ENCODE measurements at places on chromosomes 11 and 22. TPM values are rescaled to one million over a fixed set of nuclear protein-coding genes. Genes with fewer than 3 reads are reported as not detected.

- no peak for DNase-seq
These were observed 143.1 kb upstream of the MPPED2 start for GRCh38 chr11:30729187-30729713.

GRCh38 chr11:130260742-130261141, 54.0 kb downstream of the ZBTB44 start:
- DNase-seq = no peak

The BIK gene
- total RNA-seq = 1.4 TPM

GRCh38 chr11:105456950-105457349, 152.9 kb upstream of the GRIA4 start:
- no peak for DNase-seq

DNA sequence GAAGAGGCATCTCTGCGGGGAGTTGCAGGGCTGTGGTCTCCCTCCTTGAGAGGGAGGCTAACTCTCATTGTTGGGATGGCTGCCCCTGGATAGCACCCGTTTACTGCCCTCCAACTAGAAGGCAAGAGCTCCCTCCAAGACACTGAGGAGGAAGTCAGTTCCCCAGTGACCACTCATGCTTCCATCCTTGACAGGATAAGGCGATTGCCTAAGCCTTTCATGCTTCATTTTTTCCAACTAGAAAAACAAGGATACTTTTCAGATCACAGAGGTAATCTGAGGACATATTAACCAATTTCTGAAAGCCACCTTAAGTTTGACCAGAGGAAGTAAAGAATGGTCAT, 186.6 kb downstream of the MAML2 start:
- DNase-seq = no peak

- DNase-seq = no peak
These were observed 62.6 kb upstream of the PRSS23 start for GRCh38 chr11:86737737-86738136.

The GLB1L3 gene
- total RNA-seq = 7.3 TPM

GRCh38 chr11:126398296-126398695, 42.8 kb downstream of the ST3GAL4 start:
- no peak for DNase-seq

DNA sequence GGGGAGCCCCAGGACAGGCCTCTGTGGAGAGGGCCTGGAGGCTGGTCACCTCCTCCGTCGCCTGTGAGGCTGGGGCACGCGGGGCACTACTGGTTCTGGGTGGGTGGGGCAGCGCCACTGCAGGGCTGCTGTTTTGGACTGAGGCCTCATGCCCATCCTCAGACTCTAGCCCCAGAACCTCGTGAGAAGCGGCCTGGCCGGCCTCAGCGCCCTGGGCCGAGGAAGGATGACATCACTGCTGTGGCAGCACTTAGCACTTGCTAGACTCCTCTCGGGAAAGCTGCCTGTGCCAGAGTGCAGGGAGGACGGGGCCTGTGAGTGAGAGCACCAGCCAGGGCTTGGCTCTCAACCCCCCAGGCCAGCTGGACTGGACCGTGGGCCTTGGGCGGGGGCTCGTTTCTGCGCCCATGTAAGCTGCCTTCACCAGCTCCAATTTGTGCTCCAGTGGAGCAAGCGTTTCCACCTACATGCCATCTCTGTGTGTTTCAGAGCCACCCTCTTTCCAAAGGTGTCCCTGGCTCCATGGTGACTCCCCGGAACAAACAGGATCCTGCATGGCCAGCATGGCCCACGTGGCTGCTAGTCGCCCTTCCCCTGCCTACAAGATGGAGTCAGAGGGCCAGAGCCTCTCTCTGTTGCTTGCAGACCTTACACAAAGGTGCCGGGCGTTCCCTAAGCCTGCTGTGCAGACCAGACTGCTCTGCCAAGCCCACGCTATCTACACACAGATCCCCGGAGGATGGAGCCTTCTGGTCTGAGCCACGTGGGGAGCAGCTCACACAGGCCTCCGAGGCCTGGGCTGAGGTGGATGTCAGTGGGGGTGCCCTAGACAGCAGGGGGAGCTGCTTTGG, 102.9 kb downstream of the CTTN start:
- no peak for DNase-seq

GRCh38 chr11:77205467-77206263, 77.6 kb downstream of the MYO7A start:
- peak; percentile 47 for DNase-seq

The CREB3L1 gene
- total RNA-seq = 0.14 TPM

- DNase-seq = no peak
These were observed 473.4 kb downstream of the MN1 start for GRCh38 chr22:27327981-27328721.

DNA sequence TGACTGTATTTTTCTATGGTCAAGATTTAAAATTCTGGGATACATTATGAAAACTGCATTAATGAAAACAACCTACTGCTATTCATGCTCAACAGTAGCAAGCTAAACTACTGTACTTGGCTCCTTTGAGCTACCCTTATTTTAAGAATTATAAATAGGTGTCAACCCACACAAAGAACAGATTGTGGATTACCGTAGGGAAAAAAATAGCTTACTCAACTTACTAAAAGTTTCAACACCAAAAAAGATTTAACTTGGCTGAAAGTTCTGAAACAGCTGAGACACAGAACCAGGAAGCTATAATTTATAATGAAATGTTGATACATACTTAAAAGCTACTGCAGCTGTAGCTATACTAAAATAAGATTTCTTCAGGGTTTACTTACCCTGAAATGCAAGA, 10.1 kb downstream of the LIN7C start:
- DNase-seq = no peak

- DNase-seq = no peak
These were observed 6.6 kb upstream of the EXT2 start for GRCh38 chr11:44088871-44089270.

The CEND1 gene
- total RNA-seq = 1.1 TPM

DNA sequence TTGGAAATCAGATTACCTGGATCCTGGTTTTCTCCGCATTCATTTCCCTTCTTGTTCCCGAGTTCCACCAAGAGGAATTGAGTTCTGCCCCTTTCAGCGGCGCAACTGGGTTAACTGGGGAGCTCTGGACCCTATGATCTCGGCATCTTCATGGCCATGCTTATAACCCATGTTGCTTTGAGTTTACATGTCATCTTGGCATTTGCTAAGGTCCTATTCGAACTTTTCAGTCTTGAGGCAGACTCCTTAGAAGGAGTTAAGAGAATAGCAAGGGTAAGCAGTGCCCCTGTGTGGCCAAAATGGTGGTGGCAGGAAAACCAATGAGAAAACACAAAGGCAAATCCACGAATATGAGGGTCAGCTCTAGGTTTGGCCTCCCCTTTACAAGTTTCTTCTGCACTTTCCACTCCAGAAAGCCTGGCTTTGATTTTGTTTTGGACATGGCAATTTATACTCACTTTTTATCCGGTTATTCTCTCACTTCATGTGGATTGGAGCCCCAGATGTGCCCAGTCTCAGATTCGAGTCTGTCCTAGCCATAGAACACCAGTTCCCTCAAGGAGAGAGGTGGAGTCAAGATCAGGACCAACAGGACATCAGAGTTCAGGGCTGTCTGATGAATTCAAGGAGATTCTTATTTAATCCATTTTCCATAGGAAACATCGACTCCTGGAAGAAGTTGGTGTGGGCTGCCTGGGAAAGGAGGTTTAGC, 55.3 kb upstream of the FBXO3 start:
- no peak for DNase-seq

GRCh38 chr11:61873588-61874376, 17.6 kb downstream of the FADS3 start:
- no peak for DNase-seq

The CRACR2B gene
- total RNA-seq = 1.9 TPM

- no peak for DNase-seq
These were observed 21.0 kb downstream of the PHLDB1 start for GRCh38 chr11:118628432-118628831.

DNA sequence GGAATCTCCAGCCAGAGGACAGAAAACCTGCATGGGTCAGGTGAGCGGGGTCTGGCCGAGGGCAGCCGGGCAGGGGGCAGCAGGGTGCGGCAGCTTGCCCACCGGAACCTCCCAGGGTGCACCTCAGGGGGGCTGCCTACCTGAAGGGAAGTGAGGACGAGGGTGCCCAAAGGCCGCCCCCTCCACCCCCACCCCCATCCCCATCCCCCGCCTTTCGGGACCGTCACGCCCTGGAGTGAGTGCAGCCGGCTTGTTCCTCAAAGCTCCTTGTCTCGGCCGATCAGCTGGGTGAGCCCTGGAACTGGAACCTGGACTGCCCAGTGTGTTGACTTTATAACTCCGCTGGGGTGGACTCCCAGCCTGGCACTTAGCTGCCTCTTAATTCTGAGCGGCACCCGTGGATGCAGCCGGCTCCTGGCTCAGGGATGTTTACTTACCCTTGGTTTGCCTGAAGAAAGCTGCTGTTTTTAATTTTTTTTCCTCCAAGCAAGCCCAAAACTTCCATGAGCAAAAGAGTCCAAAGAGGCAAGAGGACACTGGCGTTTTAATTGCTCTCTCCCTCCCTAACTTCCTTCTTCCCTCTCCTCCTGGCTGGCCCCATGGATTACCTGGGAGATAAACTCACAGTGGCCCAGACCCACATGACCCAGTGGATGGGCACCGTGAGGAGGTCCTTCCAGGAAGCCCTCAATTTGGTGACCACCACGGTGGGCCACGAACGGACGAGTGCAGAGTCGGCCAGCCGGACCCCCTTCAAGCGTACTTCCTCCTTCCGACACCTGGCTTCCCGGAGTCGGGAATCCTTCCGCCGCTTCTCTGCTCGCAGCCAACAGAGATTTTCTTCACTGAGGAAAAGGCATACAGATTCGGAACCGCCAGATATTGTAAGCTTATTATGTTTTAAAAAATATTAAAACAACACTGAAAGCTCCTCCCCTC, 87.8 kb upstream of the CRYBB3 start:
- no peak for DNase-seq

DNA sequence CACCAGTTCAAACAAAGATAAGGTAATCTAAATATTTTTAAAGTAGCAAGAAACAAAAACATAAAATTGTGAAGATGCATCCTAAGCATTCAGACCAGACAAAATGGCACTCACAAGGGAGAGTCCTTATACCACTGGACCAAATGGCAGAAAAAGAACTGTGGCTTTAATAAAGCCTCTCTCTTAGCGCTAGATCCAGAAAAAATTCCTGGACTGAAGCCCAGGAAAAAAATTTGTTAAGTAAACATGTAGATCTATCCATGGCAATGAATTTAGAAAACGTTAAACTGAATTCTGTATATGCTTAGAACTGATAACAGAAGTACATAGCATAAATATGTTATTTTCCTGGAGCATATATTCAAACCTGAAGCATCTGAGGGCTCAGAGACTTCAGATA, 11.8 kb upstream of the CD59 start:
- DNase-seq = no peak

- DNase-seq = no peak
These were observed 25.8 kb downstream of the LRP5 start for GRCh38 chr11:68338051-68338780.

The ART1 gene
- total RNA-seq = not detected

GRCh38 chr11:823441-824291, 4.1 kb upstream of the CRACR2B start:
- no peak for DNase-seq

The RIMBP3C gene
- total RNA-seq = 0.33 TPM

DNA sequence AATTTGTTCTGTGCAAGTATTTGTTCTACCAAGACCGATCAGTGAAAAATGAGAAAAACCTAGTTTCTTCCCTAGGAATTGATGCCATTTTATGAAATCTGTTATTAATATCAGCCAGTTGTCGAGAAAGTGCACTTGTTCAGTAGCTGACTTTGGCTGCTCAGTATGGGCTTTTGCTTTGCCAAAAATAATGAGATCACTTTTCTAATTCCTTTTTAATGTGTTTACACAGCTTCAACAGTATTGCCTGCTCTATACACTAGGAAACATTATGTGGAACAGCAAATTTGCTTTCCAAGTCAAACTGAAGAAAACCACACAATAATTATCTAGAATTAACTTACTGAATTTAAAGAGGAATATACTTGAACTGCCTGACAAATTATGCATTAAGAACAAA, 34.4 kb downstream of the SCUBE2 start:
- no peak for DNase-seq

The FAM76B gene
- 85.2 TPM for total RNA-seq

- no peak for DNase-seq
These were observed 428.6 kb downstream of the CNTN5 start for GRCh38 chr11:99449345-99449744.

Measured in activated naive CD4-positive, alpha-beta T cell treated with anti-CD3 and anti-CD28 coated beads, Interleukin-2, amount 50 U/mL, for 72 hours (primary cell).